ENCODE measurements at places on chromosomes 11 and 22. TPM values are rescaled to one million over a fixed set of nuclear protein-coding genes. Genes with fewer than 3 reads are reported as not detected.

DNA sequence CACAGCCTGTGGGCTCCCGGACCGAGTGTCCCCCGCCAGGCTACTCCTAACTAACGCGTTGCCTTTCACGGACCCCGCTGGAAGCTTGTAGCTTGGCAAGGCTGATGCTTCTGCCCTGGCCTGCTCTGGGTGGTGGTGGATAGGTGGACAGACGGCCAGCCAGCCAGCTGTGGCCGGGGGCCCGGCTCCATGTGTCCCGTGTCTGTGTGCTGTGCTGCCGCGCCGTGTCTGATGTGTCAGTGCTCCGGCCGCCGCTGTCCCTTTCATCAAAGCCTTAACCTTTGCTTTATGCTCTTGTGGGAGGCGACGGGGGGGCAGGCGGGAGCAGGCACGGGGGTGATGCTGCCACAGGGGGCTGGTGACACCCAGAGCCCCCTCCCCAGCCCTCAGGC, 5.0 kb downstream of the CCDC188 start:
- no peaks in the 10 kb centered on the region for H3K27me3 ChIP-seq
- no peaks in the 10 kb centered on the region for H3K36me3 ChIP-seq
- no peak for DNase-seq
- H3K4me1 ChIP-seq: no peaks in the 10 kb centered on the region
- H3K27ac ChIP-seq: no peak overlapping the region
- H3K4me3 ChIP-seq: no peak overlapping the region

DNA sequence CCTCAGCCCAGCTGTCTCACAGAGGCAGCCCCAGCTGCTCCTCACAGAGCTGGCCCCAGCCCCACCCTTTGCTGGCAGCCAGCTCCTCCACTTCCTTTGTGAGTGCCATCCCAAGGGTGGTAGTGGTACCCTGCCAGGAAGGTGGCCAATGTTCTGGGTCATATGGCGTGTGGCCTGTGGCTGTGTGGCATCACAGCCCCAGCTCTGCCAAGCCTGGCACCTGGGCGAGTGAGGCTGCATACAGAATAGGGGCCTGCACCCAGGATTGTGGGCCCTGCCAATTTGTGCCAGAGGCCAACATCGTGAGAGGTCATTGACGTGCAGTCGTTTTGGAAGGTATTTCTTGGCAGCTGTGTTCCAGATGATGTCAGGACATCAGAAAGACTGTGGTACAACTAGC, 10.7 kb downstream of the TUB start:
- no peak overlapping the region for H3K4me3 ChIP-seq
- no peak overlapping the region for H3K27ac ChIP-seq
- H3K4me1 ChIP-seq: no peaks in the 10 kb centered on the region

GRCh38 chr22:46467006-46467405, 70.4 kb downstream of the CELSR1 start:
- no peak overlapping the region for H3K4me3 ChIP-seq
- no peak overlapping the region for H3K27ac ChIP-seq
- H3K36me3 ChIP-seq: no peaks in the 10 kb centered on the region
- H3K27me3 ChIP-seq: peaks cover 2% of the 10 kb centered on the region
- no peaks in the 10 kb centered on the region for H3K4me1 ChIP-seq

GRCh38 chr11:46020084-46020599, 97.7 kb downstream of the LARGE2 start:
- no peak overlapping the region for H3K27ac ChIP-seq
- no peaks in the 10 kb centered on the region for H3K27me3 ChIP-seq
- H3K4me3 ChIP-seq: no peak overlapping the region
- no peaks in the 10 kb centered on the region for H3K4me1 ChIP-seq
- peaks cover 6% of the 10 kb centered on the region for H3K36me3 ChIP-seq

Gene OR5M3
- total RNA-seq: not detected
